ENCODE measurements at places on chromosomes 13 and 19.

DNA sequence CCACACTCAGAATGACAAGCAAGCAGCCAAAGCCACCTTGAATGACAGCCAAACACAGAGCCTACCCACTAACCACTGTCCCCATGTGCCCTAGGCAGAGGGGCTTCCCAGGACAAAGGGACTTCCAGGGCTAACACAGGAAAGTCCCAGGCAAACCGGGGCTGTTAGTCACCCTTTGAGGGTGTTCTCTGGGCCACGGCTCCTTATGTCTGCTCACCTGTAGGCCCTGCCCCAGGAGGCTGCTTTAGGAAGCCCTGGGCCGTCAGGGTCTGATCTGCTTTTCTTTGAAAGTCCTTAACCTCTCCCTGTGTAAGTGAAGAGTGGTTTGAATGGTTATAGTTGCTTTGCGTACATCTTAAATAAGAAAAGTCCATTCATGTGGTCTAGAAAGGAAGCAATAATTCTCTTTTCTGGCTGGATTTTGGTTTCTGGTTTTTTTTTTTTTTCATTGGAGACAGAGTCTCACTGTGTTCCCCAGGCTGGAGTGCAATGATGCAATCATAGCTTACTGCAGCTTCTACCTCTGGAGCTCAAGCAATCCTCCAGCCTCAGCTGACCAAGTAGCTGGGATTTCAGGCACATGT is 161.4 kb downstream of the EFNB2 start:
- peak; percentile 52 for DNase-seq

- peak; percentile 92 for DNase-seq
Measured at GRCh38 chr19:5957170-5957569, 20.8 kb downstream of the RANBP3 start.

DNA sequence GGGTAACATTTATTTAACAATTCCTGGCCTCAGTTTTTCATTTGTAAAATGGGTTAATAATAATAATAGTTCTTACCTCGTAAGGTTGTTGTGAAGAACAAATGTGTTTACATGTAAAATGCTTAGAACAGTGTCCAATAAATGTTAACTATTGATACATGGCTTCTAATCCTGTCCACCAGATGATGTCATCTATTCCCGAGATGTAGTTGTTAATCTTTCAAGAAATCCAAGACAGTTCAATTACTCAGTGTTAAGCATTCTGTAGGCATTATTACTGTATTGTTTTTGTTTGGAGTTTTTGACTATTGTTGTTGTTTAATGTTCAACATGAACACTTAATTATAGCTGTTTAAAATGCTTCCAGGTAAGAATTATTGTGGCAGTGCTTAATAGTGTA is 131.0 kb upstream of the FNDC3A start:
- DNase-seq = no peak

- DNase-seq = peak; percentile 77
Measured at GRCh38 chr19:54462655-54463530, 685 bp downstream of the LENG9 start.

DNA sequence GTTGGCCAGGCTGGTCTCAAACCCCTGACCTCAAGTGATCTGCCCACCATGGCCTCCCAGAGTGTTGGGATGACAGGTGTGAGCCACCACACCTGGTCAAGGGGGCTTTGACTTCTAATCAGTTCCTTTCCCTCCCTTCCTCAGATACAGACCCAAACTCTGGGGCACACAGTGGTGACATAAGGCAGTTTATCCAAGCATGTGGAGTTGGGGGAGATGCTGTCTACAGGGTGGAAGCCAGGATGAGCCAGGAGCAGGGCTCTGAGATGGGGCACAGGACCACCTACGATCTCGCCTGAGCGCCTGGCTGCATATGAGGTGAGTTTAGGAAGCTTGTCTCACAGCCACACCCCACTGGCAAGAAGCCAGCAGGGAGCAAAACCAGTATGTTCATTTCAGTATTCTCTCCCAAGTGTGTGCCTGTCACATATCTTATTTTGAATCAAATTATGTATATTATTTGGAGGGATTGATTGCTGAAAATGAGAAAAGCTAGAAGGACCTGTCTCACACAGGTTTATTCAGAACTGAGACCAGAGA is 67.7 kb downstream of the KCTD15 start:
- peak; percentile 6 for DNase-seq

GRCh38 chr19:49553451-49554271 is 25.9 kb downstream of the RCN3 start:
- peak; percentile 41 for DNase-seq

DNA sequence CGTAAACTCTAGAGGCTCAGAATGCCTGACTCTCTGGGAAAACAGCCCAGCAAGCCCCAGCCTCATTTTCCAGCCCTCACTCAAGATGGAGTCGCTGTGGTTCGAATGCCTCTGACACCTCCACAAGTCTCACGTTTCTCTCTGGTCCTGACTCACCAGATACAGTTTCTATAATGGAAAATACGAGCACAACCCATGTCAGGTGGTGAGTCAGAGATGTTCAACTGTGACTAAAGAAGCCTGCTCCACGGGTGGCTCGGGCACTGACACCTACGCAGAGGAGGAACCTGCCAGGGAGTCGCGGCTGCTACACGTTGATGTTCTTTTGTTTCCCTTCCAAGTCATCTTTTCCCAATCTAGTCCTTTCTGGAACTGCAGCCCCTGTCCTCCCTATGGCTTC is 87.1 kb upstream of the STK24 start:
- DNase-seq = peak; percentile 37

DNA sequence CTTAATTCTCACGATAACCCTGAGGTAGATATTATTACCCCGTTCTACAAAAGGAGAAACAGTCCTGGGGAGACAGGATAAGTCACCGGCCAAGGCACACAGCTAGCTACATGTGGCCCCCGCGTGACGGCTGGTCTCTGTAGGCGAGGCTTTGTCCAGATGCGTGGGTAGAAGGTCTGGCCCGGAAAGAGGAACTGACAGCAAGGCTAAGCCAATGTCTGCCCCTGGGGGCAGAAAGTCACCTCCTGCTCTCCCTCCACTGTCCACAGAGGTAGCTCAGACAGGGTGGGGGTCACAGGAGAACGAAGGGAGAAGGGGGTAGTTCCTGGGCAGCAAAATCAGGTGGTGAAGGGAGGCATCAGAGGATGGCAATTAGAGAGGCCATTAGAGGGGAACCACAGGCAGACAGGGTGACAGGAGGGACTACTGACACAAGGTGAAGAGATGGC is 1.8 kb downstream of the APOC4 start:
- DNase-seq = no peak

All from NCI-H69 (cell line).